ENCODE measurements at places on chromosomes 3 and 15.
A peak's percentile ranks its signal among the peaks of the same experiment; 100 is the strongest.

DNA sequence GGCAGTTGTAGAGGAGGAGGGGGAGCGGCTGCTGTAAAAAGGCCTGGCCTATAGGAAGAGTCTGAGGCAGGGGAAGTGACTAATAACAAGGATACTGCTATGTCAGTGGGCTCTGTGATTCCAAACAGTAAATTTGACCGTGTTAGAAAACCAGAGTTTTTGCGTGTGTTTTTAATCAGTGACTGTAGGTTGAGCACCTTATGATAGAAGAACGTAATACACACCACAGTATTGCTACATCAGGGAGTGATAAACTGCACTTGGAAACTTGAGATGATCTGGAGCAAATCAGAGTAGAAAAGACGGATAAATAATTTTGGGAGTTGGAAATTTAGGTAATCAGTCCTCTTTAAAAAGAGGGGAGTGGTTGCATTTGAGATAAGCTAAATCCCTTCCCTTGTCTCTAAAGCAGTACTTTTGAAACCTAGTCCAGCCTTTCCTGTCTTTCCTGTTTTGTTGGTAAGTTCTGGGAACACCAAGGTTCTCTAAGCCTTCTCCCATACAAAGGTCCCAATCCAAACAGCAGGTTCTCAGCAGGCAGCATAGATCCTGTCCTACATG lies 130.5 kb upstream of the NR2E3 start:
- peak; percentile 42 for DNase-seq

GRCh38 chr3:158506456-158506855 lies 64.5 kb upstream of the MLF1 start:
- DNase-seq: no peak

DNA sequence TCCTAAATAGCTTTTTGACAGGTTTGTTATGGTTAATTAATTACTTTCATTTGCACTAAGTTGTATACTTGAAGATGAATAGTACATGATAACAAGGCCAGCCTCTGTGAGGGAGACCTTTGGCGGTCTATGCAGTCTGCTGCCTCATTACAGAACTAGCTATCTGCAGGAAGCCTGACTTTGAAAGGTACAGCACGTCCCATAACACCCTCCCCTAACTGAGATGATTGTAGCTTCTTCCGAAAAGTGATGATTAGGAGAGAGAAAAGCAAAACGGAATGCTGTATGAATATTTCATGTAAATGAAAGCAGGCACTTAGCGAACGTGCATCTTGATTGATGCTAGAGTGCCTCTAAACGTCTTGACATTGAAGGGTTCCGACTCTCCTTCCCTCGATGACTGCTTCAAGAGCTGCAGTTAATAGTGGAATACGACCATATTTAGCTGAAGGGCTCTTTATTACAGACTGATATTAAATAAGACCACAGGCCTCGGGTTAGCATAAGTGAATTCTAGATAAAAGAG lies 116.2 kb upstream of the TMCO5A start:
- no peak for DNase-seq

- no peak for DNase-seq
Measured at GRCh38 chr3:172142051-172142863, 102.9 kb downstream of the FNDC3B start.

GRCh38 chr3:170697908-170698307 lies 112.0 kb upstream of the SLC7A14 start:
- peak; percentile 63 for DNase-seq

DNA sequence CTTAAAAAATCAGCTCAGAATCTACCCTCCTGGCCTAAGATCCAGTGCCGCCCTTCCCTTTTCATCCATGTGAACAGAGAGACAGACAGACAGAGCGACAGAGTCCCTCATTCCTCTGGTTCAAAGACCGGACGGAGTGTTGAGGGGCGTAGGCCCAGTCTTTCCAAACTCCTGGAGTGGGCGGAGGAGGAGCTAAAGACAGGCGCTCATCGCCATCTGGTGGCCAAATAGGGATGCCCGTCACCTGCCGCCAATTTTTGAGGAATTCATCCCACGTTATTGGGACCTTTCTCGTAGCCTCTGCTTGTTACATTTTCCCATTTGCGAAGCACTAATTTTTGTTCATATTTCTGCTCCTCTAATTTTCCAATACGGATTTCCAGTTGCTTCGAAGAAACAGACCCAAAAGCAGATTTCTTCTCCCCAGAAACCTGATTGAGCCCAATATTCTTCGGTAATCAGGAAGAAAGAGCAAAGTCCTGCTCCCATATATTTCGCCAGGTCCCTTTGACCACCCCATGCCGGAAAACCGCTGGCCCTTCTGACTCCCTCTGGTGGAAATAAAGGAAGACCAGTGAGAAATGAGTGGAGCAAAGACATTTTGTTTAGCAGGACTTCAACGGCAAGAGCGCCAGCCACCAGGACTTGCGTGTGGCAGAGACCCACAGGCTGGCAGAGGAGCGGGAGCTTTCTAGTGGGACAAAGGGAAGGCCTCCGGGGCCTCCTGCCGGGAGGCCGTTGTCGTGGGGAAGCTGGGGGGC lies 88.0 kb downstream of the LRRK1 start:
- DNase-seq: peak; percentile 85

- DNase-seq: no peak
Measured at GRCh38 chr3:27723001-27723445, 900 bp upstream of the EOMES start.

DNA sequence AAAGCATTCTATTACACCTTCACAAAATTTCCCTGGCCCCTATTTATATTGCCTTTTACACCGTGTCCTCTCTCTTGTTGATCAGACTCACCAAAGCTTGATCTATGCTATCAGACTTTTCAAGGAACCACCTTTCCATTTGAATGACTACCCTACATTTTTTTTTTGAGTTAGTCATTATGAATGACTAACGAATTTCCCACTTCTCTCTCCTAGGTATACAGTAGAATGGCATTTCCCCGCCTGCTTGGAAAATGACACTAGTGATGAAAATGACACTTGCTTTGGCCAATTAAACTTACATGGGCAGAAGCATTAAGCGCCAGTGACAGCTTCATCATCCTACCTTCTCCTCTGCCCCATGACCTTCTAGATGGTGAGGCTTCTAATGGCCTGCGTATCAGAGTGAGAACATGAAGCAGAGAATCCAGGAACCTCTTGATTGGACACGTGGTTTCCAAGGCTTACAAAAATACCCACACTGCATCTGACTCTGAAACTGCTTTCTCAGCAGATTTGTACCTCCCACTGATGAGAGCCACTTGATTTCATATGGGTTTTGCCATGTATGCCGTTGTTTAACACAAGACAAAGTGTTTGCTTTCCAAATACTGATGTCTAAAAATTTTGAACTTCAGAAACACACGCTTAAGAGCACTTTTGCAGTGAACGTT lies 370.5 kb downstream of the CTNNB1 start:
- DNase-seq: no peak
